HEK293T (cell line): ENCODE measurements at places on chromosomes 2 and 18.

- no peak for DNase-seq
Observed at GRCh38 chr18:7023581-7023980, 94.0 kb downstream of the LAMA1 start.

DNA sequence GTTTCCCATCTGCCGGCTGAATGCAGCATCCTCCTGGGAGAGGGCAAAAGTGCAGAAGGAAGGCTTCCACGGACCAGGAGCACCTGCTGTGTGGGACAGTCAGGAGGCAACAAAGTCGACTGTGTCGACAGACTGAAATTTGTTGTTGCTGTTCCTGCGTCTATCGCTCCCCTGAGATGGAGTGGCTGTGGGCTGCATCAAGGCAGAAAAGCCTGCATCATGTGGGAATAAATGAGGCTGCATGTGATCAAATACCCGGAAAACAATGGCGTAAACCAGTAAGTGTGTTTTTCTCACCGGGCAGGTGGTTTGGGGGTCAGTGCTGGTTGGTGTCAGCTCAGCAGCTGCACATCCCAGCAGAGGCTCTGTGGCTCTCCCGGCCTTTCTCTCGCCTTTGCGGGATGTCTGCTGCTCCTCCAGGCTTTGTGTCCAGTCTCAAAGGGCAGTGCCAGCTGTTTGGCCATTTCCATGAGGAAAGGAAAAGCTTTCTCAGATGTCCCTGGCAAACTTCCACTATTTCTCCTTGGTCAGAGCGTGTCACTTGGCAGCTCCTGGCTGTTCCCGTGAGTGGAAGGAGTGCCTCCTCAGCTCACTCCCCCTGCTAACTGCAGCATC, 262.4 kb downstream of the NDUFA10 start:
- no peak for DNase-seq

- DNase-seq, result no peak
Observed at GRCh38 chr2:2232167-2232566, 98.9 kb downstream of the MYT1L start.

DNA sequence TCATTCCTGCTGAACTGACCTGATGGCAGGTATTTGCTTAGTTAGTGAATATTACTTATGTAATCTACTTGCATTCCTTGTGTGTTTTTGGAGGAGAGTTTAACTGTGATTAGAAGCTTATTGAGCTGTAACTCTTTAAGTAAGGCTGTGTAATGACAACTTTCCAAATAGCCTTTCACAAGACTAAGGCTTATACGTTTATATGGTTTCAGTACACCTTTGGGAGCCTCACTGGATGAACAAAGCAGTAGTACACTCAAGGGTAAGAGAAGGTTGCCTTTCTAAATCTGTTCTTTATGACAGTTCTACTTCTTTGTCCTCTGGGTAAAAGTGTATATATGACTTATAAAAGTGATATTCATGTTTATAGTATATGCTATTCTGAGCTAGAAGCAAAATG, 4.3 kb downstream of the ITPRID2 start:
- DNase-seq, result no peak

DNA sequence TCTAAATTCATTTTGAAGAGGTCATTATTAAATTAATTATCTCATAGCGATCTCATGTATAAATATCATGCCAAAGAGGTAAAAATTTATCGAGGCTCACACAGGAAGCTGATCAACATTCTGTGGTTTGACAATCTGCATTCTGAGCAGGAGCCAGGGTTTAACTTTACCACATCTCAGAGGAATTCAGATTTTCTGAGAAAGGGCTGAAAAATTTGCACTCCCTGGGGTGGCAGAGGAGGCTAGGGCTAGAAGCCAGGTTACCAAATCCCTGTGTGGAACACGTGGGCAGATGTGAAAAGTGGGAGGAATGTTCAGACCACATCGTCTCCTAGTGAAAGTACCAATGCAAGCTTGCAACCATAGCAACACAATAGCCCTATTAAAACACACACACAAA, 63.5 kb upstream of the CTLA4 start:
- DNase-seq, result no peak

DNA sequence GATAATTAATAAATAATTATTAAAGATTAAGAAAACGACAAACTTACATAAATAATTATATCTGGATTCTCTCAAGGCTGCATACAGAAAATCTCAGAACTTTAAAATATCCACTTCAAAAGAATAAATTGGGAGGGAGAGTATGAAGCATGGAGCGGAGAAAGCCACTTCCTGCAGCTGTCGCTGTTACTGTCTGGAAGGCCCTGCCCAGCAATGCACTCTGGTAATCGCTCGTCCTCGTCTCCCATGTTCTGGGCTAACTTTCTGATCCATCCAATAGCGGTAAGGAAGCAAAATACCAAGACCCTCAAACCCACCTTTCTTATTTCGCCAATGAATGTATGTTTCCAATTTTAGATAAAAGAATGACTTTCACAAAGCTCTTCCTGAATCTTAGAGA, 26.7 kb downstream of the CYRIA start:
- DNase-seq, result no peak

- DNase-seq, result no peak
Observed at GRCh38 chr2:219041252-219041651, at the start of gene CFAP65. TSS of gene CFAP65 (minus strand) at chr2:219041516. CDS start at chr2:219039048, 2,468 bp downstream.

DNA sequence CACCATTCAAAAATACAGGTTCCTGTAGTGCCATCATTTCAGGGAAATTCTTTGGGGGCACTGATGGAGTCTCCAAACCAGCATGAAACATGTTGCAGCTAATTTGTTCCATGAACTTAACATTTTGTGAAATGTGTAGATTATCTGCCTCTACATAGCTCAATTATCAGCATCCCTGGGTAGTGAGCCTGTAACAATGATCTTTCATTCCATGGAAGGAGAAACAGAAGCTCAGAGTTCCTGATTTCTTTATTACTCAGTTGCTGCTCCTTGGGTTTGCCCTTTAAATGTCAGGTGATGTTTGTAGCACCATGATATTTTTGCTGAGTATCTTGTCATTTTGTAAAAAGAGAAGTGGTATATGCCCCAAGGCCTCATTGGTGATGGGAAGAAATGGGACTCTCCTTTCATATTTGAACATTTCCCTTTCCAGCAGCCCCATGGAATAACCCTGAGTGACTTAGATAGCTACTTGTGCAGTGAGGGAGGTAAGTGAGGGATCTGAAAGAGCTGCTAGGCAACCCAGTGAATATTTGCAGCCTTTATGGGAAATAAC, 146.9 kb downstream of the CERS6 start:
- DNase-seq, result no peak

GRCh38 chr2:141899740-141900139, 231.1 kb downstream of the LRP1B start:
- peak; percentile 6 for DNase-seq

GRCh38 chr2:62627667-62628066, 77.8 kb upstream of the EHBP1 start:
- DNase-seq, result no peak

DNA sequence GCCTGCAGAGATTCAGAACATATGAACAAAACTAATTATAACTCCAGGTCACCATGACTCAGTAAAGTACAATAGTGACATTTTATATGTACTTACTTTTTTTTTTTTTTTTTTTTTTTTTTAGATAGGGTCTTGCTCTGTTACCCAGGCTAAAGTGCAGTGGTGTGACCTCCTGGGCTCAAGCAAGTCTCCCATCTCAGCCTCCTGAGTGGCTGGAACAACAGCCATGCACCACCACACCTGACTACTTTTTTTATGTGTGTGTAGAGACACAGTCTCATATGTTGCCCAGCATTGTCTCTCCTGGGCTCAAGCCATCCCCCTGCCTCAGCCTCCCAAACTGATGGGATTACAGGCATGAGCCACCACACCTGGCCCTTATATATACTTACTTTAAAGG, 130.7 kb upstream of the B3GNT2 start:
- DNase-seq, result no peak

GRCh38 chr2:28997237-28997846, 16.2 kb downstream of the TOGARAM2 start:
- DNase-seq, result no peak

DNA sequence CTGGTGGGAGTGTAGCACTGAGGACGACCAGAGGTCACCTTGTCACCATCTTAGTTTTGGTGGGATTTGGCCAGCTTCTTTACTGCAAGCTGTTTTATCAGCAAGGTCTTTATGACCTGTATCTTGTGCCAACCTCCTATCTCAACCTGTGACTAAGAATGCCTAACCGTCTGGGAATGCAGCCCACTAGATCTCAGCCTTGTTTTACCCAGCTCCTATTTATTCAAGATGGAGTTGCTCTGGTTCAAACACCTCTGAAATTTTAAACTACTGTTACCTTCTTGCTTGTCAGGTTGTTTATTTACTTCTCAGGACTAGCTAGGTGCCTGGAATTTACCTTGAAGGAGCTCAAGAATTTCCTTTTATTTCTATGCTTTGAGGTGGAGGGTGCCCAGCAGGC, 9.5 kb upstream of the KCNG3 start:
- DNase-seq, result no peak

DNA sequence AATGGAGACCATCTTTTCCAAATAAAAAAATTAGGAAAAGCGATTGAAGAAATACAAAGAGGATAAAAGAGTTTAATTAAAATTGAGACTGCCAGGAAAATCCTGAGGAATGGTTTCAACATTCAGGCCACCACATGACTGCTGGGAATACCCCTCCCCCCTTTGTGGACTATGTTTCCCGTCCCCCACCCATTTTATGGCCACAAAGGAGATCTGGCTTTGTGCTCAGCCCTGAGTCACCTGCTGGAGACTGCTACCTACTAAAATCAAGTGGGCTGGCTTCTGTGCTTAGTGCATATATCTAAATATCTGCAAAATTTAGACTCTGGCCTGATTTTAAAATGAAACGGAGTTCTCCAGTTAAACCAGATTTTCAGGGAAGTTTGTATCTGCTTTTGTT, 10.1 kb downstream of the RND3 start:
- no peak for DNase-seq

DNA sequence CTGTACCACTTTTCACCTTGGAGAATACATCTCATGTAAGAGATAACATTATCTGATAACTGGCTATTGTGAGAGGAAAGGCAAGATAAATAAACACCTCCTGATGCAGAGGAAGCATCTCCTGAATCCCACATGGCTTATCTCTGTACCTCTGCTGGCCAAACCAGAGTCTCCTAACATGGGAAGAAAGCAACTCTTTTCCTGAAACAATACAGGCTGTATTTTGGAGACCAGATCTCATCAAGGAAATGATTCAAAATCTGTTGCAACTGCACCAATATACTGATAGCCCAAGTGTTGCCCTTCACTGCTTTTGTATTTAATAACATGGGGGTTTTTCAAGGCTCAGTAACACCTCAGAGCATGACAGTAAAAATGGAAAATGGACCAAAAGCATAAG, 106.9 kb downstream of the MREG start:
- DNase-seq, result no peak

GRCh38 chr18:73110307-73110706, 242.5 kb upstream of the NETO1 start:
- DNase-seq, result no peak

- DNase-seq, result no peak
Observed at GRCh38 chr2:129733041-129733440, 246.4 kb upstream of the RAB6C start.

- DNase-seq, result no peak
Observed at GRCh38 chr2:84776011-84776410, 104.9 kb downstream of the TRABD2A start.

DNA sequence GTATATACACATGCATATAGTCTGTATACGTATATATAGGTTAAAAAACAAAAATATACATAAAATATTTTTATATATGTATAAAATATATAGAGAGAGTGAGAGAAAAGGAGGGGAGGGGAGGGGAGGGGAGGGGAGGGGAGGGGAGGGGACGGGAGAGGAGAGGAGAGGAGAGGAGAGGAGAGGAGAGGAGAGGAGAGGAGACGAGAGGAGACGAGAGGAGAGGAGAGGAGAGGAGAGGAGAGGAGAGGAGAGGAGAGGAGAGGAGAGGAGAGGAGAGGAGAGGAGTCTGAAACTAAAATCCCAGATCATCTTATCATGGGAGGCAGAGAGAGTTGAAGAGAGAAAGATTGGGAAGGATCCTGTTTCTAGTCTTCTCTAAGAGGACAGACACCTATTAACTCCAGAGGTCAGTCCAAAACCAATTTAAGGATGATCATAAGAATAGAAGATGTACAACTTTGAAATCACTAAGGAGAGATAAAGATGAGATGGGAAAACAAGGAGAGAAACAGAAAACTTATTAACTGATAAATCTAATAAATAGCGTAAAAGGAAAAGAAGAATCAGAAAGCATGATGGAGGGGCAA, 195.4 kb downstream of the SRBD1 start:
- no peak for DNase-seq

GRCh38 chr18:78713726-78714125, 265.9 kb upstream of the SALL3 start:
- DNase-seq, result no peak

GRCh38 chr2:127096280-127096679, 10.7 kb downstream of the BIN1 start:
- no peak for DNase-seq

DNA sequence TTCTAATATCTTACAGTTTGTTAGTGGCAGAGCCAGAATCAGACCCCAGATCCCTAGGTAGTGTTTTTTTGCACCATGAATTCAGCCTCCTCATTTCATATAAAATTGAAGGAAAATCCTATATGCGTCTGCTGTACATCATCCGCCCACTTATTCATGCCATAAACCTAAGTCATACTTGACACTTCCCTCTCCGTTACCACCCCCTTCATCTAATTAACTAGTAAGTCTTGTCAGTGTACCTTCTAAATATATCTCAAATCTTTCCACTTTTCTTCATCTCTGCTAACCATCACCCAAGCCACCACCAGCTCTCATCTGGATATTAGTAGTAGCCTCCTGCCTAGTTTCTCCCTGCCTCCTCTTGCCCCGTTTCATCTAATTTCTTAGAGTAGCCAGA, 248.7 kb upstream of the SIX3 start:
- DNase-seq, result no peak

GRCh38 chr2:96526101-96526591, 10.4 kb upstream of the ARID5A start:
- no peak for DNase-seq

- no peak for DNase-seq
Observed at GRCh38 chr2:38406597-38407110, 29.6 kb upstream of the ATL2 start.

DNA sequence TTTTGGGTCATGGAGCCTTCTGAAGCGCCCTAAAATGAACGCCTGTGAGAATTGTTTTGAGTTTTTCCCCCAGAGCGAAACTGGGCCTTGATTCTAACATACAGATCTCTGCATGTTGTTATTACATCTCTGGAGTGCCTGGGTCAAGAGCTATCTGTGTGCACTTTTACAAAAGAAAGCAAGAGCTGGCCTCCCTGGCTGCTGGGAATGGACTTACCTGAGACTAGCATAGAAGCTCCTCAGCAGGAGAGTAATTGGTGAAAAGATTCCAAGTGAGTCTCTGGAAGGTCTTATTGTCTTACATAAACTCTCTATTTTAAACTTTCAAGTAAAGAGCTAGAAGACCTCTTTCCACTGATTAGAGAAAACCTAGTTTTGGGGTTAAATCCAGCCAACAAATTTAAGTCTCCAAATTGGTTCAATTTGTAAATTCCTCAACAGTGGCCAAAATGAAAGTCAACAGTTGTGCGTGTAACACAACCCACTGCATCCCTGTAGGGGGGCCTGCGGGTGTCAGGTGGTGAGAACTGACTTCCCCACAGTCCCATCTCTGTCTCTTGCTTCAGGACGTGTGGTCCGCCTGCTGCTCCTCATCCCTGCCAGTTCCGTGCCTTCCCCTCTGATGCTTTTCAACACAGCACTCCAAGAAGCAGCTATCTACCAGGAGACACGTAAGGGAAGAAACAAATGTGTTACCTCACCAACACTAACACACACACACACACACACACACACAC, 206.1 kb downstream of the SH3BP4 start:
- no peak for DNase-seq

- no peak for DNase-seq
Observed at GRCh38 chr18:69528435-69528834, 127.7 kb downstream of the DOK6 start.
